ENCODE measurements at places on chromosomes 5 and 9. TPM values are rescaled to one million over a fixed set of nuclear protein-coding genes. Genes with fewer than 3 reads are reported as not detected.

DNA sequence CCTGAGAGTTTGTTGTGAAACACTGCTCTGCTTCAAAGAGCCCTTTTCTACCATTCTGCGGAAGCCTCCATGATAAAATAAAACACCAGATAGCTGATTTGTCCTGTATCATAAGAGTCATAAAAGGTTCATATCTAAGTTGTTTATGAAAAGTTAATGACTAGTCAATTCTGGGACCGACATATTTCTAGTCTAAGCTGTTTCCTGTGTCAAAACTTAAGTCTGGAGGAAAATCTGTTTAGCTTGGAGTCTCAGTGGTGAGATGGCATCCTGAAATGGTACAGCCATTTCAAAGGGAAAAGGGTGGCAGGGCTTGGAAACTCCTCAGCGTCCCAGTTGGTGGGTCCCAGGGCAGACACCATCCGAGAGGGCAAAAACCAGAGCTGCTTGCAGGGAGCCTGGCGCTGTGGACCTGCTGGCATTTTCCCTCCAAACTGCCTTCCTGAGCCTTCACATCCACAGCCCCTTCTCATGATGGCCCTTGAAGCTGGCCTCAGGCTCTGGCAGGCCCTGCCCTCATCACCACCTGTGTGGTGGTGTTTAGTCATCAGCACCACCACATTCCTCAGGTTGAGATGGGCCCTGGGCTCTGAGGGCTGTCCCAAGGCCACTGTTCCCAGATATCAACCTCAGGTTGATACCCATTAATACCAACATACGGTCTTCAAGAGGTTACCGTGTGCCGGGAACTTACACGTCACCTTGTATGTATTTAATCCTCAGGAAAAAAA is 184.0 kb downstream of the HSPA4 start:
- no peak for DNase-seq

The TEX48 gene
- total RNA-seq = 1.7 TPM

The GFI1B gene
- total RNA-seq = 0.12 TPM

- no peak for DNase-seq
Measured at GRCh38 chr9:123287639-123288038, 19.3 kb upstream of the STRBP start.

DNA sequence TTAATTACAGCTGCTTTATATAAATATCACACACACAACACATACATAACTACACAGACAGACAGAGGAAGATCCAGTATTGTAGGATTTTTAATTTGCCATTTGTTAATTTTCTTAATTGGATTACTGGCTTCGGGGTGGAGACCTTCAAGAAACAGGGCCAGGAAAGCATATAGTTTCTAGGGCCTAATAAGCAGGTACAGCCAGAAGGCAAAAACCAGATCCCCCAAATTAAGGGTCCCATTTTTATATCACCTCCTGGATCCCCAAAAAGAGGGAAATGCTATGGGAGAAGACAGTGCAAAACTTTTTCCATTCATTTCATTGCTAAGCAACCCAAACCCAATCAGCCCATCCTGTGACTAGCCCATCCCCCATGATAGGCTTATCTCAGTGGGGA is 373.3 kb upstream of the FAM174A start:
- no peak for DNase-seq

DNA sequence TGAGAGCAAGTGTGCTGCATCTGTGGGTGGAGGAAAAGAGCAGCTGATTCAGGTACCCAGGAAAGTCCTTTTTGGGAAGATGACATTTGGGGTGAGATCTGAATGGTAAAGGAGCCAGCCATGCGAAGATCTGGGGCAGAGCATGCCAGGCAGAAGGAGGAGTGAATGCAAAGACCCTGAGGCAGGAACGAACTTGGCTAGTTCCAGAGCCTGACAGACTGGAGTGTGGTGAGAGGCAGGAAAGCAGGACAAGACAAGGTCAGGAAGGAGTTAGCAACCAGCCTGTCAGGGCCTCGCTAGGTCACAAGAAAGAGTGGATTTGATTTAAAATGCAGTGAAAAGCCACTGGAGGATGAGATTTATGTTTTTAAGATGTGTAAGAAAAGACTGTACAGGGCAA is 28.2 kb downstream of the RGS7BP start:
- DNase-seq = no peak

The OLFML2A gene
- not detected for total RNA-seq

The FBXL17 gene
- 12.5 TPM for total RNA-seq

The ANKRD33B gene
- total RNA-seq = 6.2 TPM

- DNase-seq = no peak
Measured at GRCh38 chr5:31944684-31945445, 229.3 kb downstream of the GOLPH3 start.

The DIRAS2 gene
- 0.05 TPM for total RNA-seq
